ENCODE measurements at places on chromosomes 11 and 22.

DNA sequence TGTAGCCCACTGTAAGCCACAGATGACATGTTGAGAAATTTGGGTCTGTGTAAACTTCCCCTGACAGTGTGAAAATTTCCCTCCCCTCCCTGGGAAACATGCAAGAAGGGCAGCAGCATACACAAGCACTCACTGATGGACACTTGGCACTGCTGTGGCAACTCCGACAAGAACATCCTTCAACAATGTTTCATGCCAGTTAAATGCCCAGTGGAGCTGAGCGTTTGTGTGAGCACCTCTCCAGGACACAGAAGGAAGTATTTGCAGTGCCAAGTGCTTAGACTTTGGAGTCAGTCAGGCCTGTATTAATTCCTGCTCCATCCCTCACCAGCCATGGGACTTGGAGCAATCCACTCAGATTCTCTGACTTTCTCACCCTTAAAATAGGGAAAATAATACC is 17.7 kb downstream of the C11orf87 start:
- DNase-seq: no peak

- DNase-seq: no peak
These were observed 907 bp downstream of the SERPINH1 start for GRCh38 chr11:75562836-75563484.

DNA sequence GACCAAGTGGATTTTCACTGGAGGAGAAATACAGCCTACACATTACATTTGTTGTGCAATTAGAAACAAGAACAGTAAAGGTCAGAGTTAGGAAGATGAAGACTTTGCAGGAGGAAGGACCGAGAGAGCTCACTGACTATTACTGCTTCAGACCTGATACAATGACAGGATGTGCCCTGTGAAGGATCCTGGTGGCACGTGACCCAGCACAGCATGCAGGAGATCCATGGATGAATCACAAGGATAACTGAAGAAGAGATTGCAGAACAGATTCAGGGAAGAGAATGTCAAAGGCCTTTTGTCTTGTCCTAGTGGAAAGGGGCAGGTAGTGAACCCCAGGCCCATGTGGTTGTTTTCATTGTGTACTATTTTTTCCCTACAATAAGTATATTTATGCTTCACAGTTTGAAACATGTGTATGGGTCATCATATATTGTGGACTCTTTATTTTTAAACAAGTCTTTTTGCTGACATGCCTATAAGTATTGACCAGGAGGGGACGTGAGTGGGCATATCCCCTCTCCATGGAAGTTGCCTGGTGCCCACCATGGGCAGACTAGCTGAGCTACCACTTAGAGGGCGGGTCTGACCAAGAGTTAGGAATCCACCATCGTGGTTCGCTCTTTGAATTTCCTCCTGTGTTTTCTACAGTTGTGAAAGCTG is 44.3 kb downstream of the RASSF10 start:
- DNase-seq: no peak

DNA sequence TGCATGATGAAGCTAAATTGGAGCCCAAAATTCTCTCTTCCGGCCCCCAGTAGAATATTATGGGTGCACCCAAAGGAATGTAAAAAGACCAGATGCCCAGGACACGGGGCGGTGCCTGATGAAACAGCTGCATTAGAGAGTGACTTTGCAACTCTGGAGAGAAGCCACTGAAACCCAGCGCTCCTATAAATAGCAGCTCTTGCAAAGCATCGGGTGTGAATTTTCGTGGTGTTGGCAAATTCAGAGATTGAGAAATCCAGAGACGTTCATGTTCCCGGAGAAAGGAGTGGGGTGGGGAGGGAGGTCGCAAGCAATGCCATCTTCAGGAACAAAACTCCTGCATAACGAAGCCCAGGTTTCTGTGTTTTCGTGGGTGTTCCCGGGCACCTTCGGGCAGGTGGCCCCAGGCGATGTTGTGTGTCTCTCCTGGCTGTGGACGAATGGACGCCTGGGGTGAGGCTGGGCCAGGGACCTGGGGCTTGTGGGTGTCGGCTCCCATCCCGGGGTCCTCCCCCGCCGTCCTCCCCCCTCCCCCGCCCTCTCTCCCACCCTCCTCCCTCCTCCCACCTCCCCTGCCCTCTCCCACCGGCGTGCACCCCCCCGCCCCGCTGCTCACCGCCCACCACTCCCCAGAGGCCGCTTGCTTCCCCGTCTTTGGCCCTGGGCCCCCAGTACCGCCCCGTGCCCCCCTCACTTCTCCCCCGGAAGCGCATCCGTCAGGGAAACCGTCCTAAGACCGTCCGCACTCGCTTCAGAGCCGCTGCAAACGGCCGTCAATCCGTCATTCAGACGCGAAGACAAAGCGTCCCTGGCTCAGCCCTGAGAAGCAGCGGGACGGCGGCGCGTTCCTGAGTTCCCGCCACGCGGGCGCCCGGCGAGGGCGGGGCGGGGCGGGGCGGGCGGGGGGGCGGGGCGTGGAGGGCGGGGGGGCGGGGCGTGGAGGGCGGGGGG is 26.7 kb upstream of the TOLLIP start:
- DNase-seq: peak; percentile 33

DNA sequence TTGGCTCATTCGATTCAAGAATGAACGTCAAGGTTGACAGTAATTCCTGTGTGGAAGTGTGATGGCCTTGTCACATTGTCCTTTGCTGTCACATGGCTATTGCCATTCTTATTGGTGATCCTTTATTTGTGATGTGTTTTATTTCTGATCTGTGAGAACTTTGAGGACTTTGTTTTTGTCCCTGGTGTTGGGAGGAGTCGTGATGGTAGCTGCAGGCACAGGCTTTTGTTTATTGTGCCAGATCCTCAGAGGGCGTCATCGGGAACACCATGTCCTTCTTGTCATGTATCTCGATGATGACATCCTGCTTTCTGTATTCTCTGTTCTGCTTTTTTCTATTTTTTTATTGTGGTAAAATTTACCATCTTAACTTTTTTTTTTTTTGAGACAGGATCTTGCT is 5.6 kb downstream of the PICK1 start:
- no peak for DNase-seq

GRCh38 chr11:18769802-18770456 is 21.7 kb downstream of the PTPN5 start:
- no peak for DNase-seq

GRCh38 chr11:96986516-96986915 is 596.7 kb downstream of the JRKL start:
- DNase-seq: no peak

DNA sequence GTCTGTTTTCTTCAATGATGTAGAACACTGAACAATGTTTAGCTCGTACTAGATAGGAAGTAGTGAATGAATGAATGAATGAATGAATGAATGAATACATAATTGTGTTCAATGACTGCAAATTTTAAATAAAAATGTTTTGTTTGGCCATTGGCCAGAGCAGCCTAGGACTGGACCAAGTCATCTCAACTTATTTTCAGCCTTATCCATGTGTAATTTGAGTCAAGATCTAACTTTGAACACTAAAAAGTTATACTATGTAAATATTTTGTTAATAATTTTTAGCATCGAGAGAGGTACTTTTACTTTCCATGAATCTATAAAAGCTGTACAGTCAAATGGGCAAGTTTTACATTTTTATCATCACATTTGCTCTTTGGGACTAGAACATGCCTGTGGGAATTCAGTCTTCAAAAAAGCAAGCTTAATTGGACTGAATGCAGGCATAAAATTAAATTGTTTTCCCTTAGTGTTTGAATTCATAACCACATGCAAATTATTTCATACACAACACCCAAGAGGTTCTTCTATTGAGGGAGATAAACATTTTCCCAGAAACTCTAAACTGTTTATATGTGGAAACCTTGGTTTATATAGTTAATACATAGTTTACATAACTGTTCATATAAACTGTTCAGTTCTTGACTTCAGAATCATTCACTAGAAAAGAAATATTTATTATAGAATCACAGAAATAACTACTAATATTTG is 222.1 kb upstream of the ANO3 start:
- no peak for DNase-seq

- no peak for DNase-seq
These were observed 20.9 kb upstream of the CREB3L1 start for GRCh38 chr11:46256540-46257001.

DNA sequence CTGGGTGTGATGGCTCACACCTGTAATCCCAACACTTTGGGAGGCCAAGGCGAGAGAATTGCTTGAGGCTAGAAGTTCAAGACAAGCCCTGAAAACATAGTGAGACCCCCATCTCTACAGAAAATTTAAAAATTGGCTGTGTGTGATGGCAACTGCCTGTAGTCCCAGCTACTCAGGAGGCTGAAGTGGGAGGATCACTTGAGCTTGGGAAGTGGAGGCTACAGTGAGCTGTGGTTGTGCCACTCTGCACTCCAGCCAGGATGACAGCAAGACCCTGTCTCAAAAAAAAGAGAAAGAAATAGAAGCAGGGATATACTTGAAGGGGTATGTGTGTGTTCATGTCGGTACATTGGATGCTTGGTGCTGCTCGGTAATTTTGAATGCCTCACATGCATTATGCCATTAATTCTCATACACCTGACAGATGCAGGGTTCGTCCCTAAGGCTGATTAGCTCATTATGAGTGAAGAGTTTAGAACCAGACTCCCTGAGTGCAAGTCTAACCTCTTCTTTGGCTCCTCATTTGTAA is 14.0 kb downstream of the CRKL start:
- no peak for DNase-seq

GRCh38 chr22:46614025-46614931 is 5.9 kb upstream of the GRAMD4 start:
- DNase-seq: peak; percentile 54

DNA sequence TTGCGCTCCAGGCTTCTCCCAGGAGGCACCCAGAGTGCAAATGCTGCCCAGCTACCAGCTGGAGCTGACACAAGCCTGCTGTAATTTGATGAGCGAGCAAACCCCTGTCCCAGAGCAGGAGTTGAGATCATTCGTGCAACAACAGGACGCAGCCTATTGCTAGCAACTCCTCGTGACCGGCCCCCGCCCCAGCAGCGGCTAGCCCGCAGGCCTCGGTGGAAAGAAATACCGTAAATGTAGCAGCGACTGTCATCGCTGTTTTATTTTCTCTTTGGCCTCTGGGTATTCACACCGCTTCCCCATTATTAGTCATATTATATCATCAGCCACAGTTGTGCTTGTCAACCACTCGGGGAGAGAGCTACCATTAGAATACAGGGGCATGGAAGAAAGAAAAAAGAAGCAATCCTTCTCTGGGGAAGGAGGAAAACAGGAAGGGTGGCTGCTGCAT is 59.2 kb upstream of the ATXN10 start:
- no peak for DNase-seq

DNA sequence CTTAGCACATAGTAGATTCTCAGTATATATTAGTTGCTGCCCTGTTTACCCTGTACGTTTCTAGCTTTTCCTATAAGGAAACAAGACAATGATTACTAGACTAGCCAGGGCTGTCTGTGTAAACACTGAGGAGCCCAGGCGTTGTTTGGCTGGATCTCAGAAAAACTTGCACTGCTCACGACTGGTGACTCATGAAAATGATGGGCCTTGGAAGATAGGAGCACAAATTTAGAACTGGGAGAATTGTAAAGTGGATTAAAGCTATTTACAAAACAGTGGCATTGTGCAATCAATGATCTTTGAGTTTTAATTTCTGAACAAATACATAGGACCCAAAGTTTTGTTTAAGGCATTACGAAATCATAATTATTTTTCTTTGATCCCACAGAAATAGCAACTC is 276.9 kb downstream of the FAM76B start:
- DNase-seq: no peak

GRCh38 chr22:45544588-45545170 is 42.0 kb downstream of the FBLN1 start:
- no peak for DNase-seq

DNA sequence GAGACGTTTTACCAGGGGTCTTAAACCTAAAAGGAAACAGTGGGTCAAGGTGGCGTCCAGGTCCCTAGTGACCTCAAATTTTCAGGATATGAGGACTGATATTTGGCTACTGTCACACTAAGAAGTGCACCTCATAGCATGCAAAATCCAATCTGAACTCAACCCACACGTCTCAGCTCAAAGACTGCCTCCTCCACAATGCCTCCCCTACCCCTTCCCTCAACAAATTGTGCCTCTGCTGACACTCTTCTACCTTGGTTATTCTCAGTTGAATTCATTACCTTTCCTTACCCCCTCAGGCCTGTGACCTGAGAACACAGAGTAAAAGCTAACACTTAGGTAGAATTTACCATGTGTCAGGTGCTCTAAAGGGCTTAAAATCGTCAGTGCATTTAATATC is 12.4 kb upstream of the LIPT2 start:
- DNase-seq: no peak

DNA sequence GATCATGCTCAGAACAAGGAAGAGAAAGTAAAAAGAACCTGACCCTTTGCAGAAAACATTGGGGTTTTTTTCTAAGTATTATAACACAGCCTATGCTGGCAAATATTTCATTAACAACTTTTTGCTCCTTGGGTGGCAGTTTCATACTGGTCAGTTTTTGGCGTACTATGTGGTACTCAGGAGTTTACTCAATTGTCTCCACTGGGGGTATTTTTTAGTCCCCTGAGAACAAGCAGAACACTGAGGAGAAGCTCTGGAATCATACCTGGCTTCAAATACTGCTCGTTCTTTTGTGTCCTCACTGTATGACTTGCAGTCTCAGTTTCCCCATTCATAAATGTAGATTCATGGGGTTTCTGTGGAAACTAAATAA is 90.4 kb downstream of the SERGEF start:
- DNase-seq: no peak

GRCh38 chr11:36317992-36318391 is 21.9 kb downstream of the PRR5L start:
- DNase-seq: no peak

DNA sequence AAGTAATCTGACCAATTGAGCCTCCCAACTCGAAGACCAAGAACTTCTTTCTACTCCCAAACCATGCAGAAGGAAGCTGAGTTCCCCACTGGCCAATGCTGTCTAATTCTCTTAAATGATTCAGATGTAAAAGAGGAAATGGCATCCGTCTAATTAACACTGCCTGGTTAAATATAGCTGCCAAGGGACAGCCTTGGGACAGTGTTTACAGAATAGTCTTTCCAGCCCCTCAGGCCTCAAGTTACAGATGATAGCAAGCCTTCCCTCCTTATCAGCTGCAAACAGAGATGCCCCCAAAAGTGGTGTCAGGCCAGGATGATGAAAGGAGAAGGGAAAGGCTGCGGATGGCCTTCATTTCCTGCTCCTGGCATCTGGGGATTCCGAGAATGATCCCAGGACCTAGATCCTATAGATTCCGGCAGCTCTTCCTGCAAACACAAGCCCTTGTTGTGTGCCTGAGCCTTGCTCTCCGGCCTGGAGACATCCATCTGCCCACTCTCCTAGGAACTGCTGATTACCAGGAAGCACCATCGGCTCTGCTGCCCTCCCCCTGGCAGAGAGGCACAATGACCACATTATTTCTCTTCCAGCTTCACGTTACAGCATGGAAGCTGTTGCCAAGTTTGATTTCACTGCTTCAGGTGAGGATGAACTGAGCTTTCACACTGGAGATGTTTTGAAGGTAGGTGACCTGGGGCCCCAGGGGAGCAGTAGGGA is 13.5 kb upstream of the TMA7B start:
- no peak for DNase-seq

GRCh38 chr11:129852125-129852740 is 36.6 kb downstream of the TMEM45B start:
- DNase-seq: no peak
